ENCODE measurements at places on chromosomes 4 and X.

GRCh38 chr4:112416464-112416863 is 99.5 kb downstream of the NEUROG2 start:
- DNase-seq = no peak

DNA sequence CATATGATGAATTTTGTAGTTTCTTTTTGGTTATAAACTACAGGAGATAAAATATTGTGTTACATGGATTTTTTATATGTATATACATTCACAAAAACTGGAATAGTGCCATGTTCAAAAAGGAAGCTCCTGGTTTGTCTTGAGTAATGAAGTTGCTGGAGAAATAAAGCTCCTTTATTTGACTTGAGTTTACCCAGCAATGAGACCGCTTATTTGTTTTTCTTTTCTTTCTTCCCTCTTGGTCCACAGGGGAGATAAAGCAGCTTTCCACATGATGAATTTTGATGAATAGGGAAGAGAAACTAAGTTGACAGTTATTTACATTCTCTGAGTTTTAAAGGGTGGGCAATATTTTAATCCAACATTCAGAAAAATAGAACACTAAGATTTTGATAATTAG is 176.5 kb downstream of the GPM6A start:
- no peak for DNase-seq

DNA sequence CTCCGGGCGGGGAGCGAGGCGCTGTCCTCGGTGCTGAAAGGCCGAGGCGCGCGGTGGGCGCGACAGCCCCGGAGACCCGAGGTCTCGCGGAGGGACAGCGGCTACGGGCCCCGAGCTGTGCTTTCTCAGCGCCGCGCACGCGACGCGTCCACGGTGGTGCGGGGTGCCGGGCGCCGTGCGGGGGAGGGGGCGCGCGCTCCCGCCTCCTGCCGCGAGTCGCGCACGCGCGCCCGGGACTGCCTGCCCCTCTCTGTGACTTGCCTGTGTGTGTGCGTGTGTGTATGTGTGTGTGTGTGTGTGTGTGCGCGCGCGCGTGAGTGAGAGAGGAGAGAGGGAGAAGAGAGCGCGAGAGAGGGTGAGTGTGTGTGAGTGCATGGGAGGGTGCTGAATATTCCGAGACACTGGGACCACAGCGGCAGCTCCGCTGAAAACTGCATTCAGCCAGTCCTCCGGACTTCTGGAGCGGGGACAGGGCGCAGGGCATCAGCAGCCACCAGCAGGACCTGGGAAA is at the start of gene GRIA2:
Gene GRIA2 (plus strand): TSS at position 358 of the 511 bp plus-strand sequence. CDS start 315 bp downstream, outside the sequence.
- peak; percentile 77 for DNase-seq

GRCh38 chr4:184450743-184451535 is 23.4 kb downstream of the IRF2 start:
- no peak for DNase-seq

- DNase-seq = no peak
These were observed 411.4 kb downstream of the GPAT3 start for GRCh38 chr4:83947125-83947829.

GRCh38 chrX:15319075-15319474 is 3.6 kb upstream of the ASB11 start:
- DNase-seq = no peak

DNA sequence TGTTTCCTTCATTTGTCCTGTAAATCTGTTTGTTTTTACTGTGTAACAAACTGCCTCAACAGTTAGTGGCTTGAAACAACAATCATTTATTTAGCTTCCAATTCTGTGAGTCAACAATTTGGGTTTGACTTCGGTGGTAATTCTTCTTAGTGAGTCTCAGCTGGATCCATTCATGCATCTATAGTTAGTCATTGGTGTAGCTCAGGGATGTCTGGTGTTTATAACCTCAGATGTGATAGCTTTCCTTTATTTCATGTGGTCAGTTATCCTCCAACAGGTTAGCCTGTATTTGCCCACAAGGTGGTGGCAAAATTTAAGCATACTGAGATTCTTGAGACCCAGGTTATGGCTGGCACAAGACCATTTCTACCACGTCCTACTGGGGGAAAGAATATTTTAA is 1267.2 kb downstream of the RAPGEF2 start:
- DNase-seq = no peak

- DNase-seq = no peak
These were observed 121.8 kb upstream of the TMEM47 start for GRCh38 chrX:34778916-34779315.

DNA sequence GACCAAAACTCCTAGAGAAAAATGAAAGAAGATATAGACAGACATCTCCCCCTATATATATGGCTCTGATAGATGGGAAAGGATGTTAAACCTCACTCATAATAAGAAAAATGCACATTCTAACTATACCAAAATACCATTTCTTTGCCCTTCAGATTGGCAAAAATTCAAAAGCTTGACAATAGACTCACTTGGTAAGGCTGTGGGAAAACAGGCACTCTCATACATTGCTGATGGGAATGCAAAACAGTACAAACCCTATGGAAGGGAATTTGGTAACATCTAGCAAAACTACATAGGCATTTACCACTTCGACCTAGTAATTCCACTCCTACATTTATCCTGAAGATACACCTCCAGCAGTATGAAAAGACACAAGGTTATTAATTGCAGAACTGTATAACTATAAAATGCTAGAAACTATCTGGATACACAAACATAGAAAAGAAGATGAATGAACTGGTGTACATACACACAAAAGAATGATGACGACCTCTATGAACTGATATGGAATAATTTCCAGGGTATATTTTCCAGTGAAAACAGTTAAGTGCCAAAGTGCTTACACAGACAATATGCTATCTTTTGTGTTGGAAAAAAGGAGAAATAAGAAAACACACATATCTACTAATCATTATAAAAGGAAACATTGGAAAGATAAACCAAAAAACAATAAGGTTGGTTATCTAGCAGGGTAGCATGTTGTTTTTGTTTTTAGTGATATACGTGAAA is 48.5 kb downstream of the WDFY3 start:
- no peak for DNase-seq

DNA sequence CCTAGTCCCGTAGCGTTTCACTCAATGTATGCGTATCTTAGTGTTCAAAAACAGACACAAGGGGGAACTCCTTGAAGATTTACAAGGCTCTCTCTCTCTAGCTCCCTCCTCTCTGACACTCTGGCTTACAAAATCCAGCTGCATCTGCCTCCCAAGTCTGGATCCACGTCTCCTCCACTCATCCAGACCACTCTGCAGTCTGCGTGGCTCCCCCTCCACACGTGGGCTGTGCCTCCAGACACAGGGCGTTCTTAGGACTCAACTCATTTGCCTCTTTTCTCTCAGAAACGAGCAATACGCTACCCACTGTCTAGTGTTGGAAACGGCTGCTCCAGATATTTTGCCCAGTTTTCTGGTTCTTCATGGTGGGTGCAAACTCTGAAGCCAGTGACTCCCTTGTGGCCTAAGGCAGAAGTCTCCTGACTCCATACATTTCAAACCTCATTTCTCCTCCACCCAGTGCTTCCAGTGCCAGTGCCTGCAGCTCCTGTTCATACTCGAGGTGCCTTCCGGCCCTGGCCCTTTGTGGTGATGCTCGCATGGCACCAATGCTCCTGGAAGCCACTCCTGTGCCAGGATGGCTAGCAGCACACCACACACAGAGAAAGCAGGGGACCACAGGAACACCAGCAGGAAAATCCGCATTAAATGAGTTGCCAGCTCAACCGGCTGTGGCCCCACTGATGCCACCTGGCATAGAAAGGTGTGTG is 24.1 kb downstream of the NAT8L start:
- no peak for DNase-seq

DNA sequence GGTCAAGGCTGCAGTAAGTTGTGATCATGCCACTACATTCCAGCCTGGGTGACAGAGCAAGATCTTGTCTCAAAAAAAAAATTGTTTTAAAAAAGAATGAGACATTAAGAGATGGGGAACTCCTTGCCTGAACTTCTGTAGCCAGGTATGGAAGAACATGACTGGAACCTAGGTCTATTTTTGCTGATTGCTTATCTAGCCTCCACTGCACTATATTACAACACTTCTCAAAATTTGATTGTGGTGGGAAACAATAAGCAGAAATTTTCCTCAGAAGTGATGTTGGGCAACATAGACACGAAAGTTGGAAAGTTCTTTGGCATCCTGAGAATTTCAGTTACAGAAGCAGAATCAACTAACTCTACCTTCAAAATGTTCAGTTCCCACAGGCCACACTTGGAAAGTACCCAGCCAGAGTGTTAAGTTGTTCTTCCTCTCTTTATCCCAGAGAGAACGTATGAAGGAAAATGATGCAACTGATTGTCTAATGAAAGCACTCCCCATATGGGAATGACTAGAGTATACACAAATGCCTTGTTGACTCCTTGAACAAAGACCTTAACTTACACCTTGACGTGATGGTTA is 50.0 kb downstream of the LUZP4 start:
- no peak for DNase-seq

- DNase-seq = no peak
These were observed 167.5 kb downstream of the DCTD start for GRCh38 chr4:182749667-182750167.

- no peak for DNase-seq
These were observed 27.1 kb downstream of the RAI2 start for GRCh38 chrX:17833954-17834353.

GRCh38 chr4:3878678-3879077 is 112.5 kb downstream of the ADRA2C start:
- DNase-seq = no peak

DNA sequence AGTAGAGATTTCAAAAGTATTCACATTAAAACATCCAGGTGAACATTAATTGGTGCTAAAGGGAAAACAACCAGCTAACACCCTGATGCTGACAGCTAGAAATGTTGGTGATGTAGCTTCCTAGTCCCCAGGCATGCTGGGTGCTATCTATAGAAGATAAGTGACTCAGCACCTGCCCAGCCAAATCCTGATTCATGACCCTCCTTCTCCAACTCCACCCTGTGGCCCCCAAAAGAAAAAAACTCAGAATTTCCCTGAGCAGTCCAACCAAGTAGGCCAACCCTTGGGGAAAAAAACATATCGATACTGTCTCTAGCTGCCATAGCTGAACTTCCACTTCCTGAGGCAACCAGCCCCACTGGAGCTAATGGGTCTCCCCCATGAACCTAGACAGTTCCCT is 197.6 kb upstream of the KLF3 start:
- no peak for DNase-seq

GRCh38 chr4:54085284-54085683 is 14.7 kb upstream of the GSX2 start:
- no peak for DNase-seq

GRCh38 chrX:70485466-70485865 is 40.8 kb downstream of the DLG3 start:
- no peak for DNase-seq

DNA sequence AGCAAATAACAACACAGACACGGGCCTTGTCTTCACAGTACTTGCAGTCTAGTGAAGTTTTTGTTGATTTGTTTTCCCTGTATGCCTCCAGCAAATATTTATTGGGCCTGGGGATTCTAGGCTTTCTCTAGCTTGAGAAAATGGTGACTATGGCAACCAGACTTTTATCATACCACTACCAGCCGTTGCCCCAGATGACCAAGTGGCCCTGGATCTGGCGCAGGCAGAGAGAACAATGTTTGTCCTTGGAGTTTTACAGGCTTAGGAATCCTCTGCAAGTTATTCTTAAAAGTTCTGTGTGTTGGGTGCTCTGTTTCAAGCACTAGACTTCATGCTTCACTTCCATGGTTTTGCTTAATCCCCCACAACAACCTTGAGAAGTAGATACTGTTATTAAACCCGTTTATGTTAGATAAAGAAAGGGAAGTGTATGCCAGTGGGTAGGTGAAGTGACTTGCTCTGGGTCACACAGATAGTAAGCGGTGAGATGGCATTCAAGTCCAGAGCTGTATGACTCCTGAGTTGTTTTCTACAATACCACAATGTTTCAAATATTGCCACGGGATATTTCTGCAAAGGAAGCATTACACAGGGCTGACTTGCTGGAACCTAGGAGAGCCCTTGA is 94.6 kb downstream of the AKAP4 start:
- no peak for DNase-seq

Measured in left renal pelvis (tissue), 4 donors.